ENCODE measurements at places on chromosomes 3 and 15. TPM values are rescaled to one million over a fixed set of nuclear protein-coding genes. Genes with fewer than 3 reads are reported as not detected.

DNA sequence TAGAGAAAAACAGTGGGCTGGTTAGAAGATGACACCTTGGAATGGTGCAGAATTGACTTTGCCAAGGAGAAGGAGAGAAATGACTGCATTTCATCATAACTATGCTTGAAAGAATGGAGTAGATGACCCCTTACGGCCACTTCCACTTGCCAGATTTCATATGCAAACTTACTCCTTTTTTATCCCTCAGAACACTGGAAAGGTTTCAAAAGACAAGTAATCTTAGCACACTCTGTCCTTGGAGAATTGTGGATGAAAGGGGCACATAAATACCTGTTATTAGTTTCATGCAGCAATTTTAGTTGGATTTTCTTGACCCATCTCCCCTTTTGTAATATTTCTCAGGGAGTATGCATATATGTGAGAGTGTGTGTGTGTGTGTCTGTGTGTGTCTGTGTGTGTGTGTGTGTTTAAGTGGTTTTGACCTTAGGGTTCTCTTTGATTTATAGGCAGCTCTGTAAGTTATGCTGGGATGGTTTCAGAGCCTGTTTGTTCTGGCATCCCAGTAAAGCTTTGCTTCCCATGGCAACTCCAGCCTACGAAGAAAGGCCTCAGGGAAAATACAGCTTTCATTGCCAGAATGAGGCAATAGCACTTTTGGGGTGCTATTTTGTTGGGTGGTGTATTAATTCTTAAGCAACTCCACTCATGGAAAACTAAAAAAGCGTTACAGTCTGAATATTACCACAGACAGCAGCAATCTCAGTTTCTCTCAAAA is 122.2 kb upstream of the TP63 start:
- DNase-seq = no peak

DNA sequence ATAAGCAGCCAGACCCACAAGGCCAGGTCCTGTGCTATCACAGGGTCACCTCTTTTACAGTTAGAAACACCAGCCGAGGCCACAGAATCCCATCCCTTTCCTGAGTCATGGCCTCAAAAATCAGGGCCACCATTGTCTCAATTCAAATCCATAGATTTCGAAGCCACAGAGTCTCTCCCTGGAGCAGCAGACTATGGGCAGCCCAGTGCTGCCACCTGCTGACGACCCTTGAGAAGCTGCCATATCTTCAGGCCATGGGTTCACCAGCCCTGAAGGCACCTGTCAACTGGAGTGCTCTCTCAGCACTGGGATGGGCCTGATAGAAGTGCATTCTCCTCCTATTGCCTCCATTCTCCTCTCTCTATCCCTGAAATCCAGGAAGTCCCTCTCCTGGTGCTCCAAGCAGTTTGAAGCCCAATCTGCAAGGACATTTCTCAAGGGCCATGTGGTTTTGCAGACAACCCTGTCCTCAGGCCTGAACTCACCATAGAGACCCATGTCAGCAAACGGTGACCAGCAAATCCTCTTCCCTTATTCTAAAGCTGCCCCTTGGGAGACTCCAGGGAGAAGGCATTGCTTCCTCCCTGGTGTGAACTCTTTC is 39.6 kb downstream of the TGM4 start:
- peak; percentile 87 for DNase-seq

DNA sequence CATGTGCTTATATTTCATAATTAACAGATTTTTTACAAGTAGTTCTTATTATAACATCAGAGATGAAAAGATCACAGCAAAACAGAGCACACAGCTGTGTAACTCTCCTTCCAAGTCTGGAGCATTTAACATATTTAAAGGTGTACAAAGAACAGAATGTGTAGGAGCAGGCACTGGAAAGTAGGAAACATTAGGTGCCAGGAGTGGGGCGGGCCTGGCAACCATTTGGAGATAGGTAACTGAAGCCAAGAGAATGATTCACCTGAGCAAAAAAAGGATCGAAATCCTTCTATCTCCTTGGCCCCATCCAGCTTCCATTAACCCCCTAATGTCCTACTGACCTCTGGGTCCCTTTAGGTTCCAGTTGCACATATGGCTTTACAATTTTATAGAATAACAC is 2.3 kb upstream of the MYH15 start:
- no peak for DNase-seq

- no peak for DNase-seq
Measured at GRCh38 chr3:3071136-3071535, 39.0 kb downstream of the IL5RA start.

- peak; percentile 59 for DNase-seq
Measured at GRCh38 chr3:109050591-109051167, 67.3 kb downstream of the MORC1 start.

DNA sequence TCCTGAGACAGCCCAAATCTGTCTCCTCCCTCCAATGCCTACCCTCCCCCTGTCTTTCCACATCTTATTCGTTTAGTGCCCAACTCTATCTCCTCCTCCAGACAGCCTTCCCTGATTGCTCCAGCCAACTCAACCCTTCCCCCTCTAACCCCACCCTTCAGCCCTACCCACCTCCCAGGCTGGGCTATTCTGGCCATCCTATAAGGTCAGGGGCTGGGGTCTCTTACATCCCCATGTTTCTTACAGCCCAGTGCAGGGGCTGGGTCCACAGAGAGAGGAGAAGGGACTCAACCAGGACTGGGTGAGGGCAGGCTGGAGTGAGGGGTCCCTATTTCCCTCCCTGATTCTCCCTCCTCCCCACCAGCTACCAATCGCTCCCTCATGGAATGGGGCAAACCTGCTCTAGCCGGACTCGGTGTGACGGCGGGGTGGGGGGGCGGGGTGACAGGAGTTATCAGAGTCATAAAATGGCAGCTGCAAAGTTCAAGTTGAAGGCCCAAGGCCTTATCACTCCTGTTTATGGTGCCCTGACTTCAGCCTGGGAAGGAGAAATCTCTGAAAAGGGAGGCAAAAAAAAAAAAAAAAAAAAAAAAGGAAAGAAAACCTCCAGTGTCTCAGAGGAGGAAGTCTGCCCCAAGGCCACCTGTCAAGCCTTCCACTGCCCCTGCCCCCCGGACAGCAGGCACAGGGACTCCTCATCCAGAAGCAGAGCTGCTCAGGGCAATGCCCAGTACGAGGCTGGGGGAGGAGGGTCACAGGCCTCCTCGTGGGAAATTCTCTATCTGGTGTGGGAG is 2.1 kb downstream of the VIPR1 start:
- no peak for DNase-seq

- peak; percentile 30 for DNase-seq
Measured at GRCh38 chr3:56303487-56303886, 164.8 kb downstream of the ERC2 start.

GRCh38 chr15:68143129-68143528 is 62.0 kb downstream of the CALML4 start:
- no peak for DNase-seq

- peak; percentile 57 for DNase-seq
Measured at GRCh38 chr15:74519311-74519710, 21.7 kb upstream of the ARID3B start.

- DNase-seq = no peak
Measured at GRCh38 chr3:81799403-81799802, 38.0 kb upstream of the GBE1 start.

DNA sequence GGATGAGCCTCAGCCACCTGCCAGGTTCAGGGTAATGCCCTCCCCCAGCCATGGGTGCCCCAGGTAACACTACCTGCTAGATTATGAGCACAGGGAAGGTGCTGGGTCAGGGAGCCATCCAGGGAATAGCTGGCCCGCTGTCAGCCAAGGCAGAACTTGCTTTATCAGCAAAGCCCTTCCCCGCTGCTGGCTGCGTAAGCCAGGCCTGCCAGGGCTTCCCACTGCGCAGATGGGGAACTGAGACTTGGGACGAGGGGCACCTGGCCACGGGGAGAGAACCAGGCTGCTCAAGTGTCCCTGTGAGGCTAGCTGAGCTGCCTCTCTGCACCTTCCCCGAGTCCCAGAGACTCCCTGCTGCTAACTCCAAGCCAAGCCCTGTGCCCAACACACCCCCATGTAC is 45.4 kb downstream of the CACNA2D2 start:
- DNase-seq = no peak

DNA sequence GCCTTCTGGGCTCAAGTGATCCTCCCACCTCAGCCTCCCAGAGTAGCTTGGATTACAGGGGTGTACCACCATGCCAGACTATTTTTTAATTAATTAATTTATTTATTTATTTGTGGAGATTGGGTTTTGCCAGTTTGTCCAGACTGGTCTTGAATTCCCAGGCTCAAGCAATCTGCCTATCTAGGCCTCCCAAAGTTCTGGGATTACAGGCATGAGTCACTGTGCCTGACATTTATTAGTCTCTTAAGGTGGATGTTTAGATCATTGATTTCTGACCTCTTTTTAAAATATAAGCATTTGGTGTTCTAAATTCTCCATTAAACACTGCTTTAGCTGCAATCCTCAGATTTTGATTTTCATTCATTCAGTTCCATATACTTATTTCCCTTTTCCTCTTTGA is 15.6 kb downstream of the FBXW12 start:
- peak; percentile 44 for DNase-seq

The FANCI gene
- 38.4 TPM for total RNA-seq

The KCNAB1 gene
- total RNA-seq = not detected

The ILDR1 gene
- 5.6 TPM for total RNA-seq

The NMB gene
- total RNA-seq = 20.4 TPM

The TMEM266 gene
- not detected for total RNA-seq

The MAGI1 gene
- 12.7 TPM for total RNA-seq

The APH1B gene
- total RNA-seq = 2.8 TPM

The CLRN1 gene
- not detected for total RNA-seq

The PFKFB4 gene
- total RNA-seq = 33.5 TPM

The NANOGP8 gene
- not detected for total RNA-seq

Measured in PC-3 (cell line).